Gastroesophageal sphincter (tissue), 4 donors: ENCODE measurements at places on chromosomes 1 and 21.

DNA sequence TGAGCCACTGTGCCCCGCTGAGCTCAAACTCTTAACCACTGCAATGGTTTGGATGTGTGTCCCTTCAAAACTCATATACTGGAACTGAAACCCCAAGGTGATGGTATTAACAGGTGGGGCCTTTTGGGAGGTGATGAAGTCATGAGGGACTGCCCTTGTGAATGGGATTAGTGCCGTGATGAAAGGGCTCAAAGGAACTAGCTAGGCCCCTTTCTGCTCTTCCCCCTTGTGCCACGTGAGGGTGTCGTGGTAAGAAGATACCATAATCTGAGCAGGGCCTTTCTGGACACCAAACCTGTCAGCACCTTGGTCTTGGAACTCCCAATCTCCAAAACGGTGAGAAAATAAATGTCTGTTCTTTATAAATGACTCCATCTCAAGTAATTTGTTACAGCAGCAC is 45.5 kb upstream of the SPOCD1 start:
- ATAC-seq, result no peak

- no peak for ATAC-seq
Observed at GRCh38 chr21:45543710-45544448, 1.6 kb upstream of the SLC19A1 start.

DNA sequence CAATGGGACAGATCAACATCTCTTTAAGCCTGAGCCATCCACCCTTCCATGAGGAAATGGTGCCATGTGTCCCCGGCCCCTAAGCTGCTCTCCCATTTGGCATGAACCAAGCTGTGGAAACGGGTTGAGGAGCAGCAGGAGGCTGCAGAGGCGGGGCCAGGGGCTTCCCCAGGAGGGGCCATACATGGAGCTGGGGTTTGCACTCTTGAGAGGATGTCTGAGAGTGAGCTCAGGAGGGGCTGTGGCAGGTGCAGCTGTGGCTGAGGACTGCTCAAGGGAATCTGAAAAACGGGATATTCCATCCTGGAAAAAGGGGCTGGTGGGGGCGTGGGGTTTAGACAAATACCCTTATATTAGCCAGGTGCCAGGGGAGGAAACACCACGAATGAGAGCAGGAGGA is 7.1 kb upstream of the CLEC20A start:
- no peak for ATAC-seq

DNA sequence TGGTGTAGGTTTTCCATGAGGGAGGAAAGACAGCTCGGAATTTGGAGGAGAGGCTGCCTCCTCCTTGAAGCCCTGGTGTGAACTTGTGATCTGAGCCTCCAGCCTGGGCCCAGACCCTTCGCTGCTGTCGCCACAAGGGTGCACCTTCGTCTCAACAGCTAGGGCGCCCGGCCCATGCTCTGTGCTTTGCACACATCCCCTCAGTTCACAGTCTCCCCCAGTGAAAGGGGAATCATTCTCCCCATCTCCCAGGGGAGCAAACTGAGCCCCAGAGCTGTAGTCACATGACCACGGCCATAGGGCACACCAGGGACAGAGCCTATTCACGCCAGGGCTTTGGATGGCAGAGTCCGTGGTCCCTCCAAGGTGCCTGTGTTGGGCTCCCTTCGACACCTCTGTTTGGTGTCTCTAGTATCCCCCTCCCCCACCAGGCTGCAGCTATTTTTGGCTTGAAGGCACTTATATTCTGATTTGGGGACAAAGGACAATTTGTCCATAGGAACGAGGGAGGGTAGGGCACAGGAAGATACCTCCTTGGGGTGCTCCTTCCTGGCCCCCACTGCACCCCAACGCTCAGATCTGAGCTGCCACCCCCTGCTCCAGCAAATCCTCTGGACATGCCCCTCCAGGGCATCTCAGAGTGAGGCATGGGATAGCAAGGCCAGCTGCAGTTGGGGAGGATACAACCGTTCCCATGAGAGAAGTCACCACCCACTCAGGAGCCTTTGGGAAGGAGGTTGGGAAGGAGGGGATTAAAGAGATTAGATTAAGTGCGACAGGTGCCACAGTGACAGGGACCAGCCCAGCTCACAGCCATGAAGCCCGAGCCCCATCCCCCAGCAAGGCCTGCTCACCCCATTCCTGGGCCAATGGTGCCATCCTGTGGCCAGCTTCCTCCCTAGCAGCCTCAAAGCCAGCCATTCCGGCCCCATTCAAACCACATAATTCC is 15.7 kb downstream of the MATN1 start:
- peak; percentile 71 for ATAC-seq

DNA sequence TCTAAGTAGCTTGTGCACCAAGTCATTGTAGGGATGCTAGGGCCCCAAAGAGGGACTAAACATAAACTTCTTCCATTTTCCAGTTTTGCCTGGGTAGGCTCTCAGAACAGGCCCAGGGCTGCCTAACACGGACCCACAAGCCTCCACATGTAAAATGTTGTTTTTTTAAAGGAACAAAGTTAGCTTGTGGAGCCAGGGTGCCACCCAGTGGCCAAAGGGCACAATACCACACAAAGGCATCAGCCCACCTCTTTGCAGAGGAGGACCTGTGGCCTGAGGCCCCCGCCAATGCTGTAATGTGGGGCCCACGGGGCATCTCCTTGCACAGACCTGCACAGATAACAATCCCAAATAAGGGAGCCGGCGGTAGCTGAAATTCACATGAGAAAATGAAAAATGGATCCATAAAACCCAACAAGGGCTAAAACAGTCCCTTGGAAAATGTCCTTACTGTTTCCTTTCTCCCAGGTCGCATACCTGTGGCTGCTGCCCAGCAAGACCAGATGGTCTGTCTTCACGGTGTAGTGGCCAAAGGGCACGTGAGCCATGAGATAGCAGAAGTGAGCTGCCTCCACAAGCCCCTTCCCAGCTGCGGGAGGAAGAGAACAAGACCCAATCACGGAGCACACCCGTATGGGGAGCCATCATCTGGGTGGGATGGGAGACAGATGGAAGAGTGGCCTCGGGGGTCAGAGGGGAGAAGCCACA is 23.8 kb downstream of the SEC16B start:
- ATAC-seq, result peak; percentile 17

DNA sequence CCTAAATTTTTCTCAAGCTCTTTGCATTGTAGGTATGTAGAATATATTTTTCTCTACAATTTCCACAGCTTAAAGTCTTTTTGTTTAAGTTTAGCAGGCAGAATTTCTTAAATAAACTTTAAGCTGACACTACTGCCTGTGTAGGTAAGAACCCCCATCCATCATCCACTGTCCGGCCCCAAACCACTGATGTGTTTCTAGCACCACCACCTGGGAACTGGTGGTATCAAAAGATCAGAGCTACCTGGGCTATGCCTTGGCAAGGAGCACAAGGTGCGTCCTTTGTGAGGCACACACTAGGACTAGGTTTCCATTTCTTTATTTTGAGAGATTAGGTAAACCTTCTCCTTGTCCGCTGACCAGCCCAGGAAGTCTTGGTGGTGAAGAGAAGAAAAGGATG is 10.5 kb upstream of the LELP1 start:
- ATAC-seq, result no peak

- no peak for ATAC-seq
Observed at GRCh38 chr21:45327441-45328197, 39.9 kb upstream of the POFUT2 start.

- ATAC-seq, result no peak
Observed at GRCh38 chr1:70459496-70460225, 48.6 kb downstream of the CTH start.

GRCh38 chr1:230594214-230594773 is 48.0 kb upstream of the COG2 start:
- no peak for ATAC-seq

DNA sequence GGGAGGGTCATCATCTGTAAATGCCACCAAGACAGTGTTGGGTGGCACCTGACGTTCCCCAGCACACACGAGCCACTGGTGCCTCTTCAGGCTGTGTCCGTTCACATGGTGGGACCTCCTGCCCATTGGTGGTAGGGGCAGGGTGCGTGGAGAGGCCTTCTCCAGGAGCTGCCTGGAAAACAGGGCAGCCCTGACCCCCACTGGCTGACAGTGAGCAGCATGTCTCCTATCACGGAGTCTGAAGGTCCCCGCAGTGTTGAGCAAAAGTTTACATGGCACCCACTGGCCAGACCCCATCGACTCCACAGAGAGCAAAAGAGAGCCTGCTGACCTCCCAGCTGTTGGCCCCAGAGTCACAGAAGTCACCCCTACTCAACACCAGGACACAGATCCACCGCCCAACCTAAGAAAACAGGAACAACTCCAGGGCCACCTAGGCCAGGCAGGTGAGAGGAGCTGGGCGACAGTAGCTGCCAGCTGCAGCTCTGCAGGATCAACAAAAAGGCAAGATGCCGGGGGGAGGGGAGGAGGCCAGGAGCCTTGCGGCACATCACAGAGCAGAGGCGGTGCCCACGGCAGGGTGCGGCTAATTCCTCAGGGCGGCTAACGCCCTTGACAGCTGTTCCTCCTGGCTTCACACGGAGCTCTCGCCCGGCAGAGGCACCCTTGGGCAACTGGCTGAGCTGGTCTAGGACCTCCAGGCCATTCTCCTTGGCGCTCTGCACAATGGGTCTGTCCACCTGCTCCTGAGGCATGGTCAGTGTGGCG is 14.4 kb upstream of the IFI6 start:
- no peak for ATAC-seq

- no peak for ATAC-seq
Observed at GRCh38 chr1:201361652-201362504, 15.6 kb downstream of the TNNT2 start.

DNA sequence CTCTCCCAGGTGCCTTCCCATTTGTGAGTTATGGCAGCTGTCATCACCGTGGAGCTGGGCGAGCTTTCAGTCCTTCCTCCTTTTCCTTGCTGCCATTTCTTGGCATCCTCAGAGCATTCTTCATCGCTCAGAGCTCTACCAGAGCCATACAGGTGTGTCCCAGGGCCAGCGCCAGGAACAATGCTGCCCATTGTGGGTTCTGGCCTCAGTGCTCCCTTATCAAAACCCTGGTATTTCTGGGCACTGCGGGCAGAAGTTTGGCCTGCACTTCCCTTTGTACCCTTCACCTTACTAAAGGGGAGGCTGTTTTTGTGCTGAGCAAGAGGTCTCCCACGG is 28.5 kb downstream of the RASSF5 start:
- no peak for ATAC-seq

- ATAC-seq, result no peak
Observed at GRCh38 chr1:152108882-152109222, 6.4 kb downstream of the TCHH start.

GRCh38 chr21:39182484-39183271 is 573 bp downstream of the PSMG1 start:
- ATAC-seq, result peak; percentile 1

- ATAC-seq, result no peak
Observed at GRCh38 chr1:2330035-2330434, 61.3 kb downstream of the MORN1 start.

GRCh38 chr1:15407580-15407979 is 2.1 kb upstream of the EFHD2 start:
- ATAC-seq, result no peak

GRCh38 chr1:153771841-153772593 is 3.2 kb upstream of the SLC27A3 start:
- no peak for ATAC-seq

DNA sequence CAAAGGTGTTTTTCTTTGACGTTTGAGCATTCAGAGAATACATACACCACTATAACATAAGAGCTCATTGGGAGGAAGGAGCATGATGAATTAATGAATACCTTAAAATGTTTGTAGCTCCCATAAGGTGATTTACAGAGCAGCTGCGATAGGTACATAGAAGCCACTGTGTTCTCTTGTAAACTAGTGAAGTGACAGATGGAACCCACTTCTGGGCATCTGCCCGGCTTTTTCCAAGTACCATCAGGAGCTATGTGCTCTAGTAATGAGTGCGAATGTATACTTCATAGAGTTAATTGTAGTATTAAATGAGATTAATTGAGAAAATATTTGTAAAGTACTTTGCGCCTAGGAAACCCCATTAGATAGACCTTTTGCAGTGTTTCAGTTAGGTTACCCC is 48.4 kb downstream of the HENMT1 start:
- no peak for ATAC-seq

GRCh38 chr1:69220672-69221071 is 347.1 kb upstream of the LRRC7 start:
- no peak for ATAC-seq

DNA sequence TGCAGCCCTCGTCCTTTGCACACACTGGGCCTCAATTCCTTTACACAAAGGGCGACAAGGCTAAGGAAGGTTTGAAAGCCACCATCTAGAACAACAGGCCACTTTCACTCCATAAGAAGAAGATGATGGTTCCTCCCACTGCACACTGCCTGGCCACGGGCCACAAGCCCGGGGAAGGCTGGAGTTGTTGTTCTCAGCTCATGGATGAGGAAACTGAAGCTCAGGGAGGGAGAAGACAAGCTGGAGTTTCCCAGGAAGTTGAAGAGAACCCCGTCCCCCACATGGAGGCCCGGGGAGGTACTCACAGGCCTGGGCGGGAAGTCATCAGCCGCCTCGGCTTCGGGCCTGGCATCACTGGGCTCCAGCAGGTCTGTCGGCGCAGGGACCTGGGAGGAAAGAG is 24.6 kb upstream of the DDOST start:
- ATAC-seq, result no peak

- ATAC-seq, result no peak
Observed at GRCh38 chr1:4139646-4140045, 239.6 kb upstream of the C1orf174 start.

GRCh38 chr1:224500796-224501195 is 66.2 kb upstream of the WDR26 start:
- ATAC-seq, result no peak

DNA sequence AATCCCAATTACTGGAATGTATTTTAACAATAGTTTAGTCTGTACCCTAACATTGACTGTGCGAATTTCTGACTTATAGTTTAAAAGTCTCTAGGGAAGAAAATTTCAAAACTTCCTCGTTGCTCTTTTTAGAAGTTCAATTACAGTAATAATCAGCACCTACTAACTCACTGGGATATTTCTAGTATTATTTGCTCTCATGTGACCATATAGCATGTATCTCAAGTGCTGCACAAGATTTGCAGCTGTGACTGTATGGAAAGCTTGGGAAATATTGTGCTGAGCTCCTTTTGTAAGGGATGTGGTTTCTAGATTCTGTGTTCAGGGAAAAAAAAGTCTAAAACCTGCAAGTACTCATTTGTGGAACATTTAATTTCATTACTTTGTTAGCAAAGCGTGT is 153.1 kb downstream of the ST6GALNAC3 start:
- no peak for ATAC-seq

DNA sequence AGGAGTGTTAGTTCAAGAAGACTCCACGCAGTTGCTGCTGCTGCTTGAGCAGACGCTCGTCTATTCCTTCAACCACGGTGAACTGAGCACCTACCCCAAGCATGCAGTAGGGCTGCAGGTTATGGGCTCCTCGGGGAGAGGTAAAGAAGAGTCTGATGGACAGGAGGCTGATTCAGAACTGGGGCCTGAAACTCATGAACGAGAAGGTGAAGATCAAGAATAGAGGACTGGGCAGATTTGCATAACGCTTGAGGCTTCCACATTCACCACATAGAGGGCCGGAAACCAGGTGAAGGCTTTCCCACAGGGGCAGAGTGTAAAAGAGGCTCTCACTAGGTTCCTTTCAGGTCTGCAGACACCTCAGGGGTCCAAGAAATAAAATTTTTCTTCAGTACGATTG is 9.1 kb downstream of the ABCA4 start:
- no peak for ATAC-seq
